ENCODE measurements at places on chromosomes 1 and 21.

DNA sequence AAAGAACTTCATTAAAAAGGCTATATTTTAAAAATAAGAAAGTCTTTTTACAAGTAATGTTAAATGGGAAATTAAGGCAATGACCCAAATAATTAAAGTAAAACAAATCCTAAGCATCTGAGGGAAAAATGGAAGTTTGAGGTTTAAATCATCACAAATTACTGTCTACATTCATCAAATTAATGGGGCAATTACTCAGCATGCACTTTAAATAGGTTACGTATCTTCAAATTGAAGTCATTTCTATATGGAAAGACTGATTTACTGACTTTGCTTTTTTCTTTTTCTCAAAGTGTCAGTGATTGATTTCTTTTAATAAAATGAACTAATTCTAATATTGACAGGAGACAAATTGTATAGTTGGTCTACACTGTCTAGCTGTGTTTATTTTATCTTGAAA is 1452.3 kb downstream of the NCAM2 start:
- DNase-seq = no peak

DNA sequence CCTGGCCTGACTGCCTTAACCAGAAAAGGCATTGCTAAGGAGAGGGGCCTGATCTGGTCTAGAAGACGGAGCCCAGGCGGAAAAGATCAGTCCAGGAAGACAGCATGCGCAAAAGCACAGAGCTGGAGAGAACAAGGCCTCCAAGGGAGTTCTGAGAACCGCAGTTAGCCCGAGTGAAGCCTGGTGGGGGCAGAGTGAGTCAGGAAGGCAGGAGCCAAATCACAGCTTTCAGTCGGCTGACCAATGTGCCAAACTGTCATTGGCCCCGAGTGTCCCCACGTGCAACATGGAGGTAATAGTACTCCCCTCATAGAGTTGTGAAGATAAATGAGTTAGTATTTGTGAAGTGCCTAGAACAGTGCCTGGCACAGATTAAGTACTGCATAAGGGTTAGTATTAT is 1.2 kb upstream of the TSPAN2 start:
- no peak for DNase-seq

DNA sequence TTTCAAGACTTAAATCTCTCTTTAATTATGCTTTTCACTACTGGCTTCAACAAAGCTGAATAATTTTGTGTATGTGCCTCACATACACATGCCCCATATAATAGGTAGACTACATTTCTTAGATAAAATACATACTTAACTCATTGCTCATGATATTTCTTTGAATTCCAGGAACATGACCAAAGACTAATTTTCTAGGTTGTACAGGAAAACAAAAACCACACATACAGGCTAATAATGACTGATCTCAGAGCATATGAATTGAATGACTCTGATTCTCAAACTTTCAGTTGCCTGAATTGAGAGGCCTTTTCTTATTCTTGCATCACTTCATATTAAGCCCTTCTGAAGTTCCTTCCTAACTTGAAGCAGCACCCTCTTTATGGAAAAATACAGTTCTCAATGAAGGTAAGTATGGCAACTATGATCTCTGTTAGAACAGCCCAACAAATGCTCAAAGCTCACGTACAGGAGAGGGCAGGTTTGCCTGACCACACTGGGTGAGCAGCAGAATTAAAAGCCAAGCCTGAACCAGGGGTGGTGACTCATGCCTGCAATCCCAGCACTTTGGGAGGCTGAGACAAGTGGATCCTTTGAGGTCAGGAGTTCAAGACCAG is 22.6 kb upstream of the UAP1 start:
- DNase-seq = no peak

GRCh38 chr1:192756314-192756713 is 52.5 kb upstream of the RGS2 start:
- no peak for DNase-seq

Data from stimulated activated CD8-positive, alpha-beta memory T cell treated with anti-CD3 and anti-CD28 coated beads, Interleukin-7, amount 100 ng/mL, for 4 hours (primary cell).